ENCODE measurements at places on chromosomes 7 and 10.

GRCh38 chr7:148487912-148488311 is 102.7 kb upstream of the C7orf33 start:
- DNase-seq, result no peak

DNA sequence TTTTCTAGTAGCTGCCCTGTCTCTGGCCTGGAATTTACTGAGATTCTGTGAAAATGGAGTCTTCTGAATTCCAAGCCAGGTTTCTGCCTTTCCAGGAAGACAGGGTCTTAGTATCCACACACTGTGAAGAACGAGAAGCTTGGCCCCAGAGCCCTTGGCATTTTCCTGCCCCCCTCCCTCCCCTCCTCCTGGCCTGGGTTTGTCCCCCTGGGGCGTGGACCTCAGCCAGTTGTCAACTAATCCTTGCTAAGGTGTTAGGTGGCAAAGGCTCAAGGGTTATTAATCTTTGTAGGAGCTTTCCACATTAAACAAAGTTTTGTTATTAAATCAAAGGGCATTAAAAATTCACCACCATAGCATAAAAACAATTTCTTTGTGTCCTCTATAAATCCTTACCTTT is 329.5 kb downstream of the RNLS start:
- no peak for DNase-seq

DNA sequence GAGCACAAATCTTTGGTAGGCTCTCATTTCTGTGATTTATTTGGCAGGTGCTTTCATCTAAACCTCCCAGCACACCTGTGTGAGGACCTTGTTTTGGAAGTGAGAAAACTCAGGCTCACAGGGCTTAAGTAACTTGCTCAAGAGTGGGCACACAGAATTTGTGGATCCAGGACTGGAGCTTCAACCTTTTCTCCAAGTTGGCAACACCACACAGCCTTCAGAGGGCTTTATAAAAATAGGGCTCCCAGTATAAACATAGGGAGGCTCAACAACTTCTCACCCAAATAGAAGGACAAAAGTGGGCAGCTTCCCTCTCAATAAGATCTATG is 182.2 kb upstream of the NEBL start:
- DNase-seq, result no peak

DNA sequence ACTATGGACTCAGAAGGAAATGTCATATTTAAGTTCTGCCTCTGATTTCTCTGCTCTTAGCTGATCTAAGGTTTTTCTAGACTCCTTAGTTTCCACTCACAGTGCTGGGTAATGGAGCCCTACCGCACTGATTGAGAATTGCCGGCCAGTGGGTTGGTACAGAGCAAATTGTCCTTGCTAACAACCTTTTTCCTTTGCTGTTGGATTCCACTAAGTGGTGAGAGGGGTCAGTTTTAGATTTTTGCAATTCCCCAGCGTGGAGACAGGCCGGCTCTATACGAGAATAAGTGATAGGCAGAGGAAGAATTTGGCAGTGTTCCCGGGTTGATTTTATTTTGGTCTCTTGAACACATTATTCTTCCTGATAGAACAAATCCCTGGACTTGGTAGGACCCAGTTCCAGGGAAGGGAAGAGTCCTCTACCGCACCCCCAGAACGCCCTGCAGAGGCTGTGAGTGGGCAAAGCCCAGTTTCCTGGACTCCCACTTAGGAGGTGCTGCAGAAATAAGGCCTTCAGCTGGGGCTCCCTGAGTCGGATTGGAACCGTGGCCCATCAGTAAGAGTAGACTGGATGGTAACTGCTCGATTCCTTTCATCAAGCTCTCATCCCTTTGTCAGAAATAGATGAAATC is 3.0 kb upstream of the NRP1 start:
- no peak for DNase-seq

DNA sequence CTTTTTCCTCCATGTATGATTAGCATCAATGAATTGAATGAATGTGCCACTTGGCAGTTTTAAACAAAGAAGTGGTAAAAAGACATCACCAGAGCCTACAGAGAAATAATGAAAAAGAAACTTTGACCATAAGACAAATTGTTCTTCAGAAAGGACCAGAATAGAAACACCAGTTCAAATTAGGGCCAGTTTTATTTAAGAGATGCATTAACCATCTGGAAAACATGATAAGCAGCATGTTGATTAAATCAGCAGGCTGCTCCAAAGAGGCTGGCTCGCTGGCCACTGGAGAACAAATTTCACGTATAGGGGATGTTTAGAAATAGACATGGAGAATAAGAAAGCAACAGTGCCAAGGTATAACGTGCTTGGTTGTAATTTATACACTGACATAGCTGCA is 242.3 kb upstream of the AOAH start:
- no peak for DNase-seq

- DNase-seq, result no peak
These were observed 161.7 kb downstream of the ADARB2 start for GRCh38 chr10:1575481-1576244.

DNA sequence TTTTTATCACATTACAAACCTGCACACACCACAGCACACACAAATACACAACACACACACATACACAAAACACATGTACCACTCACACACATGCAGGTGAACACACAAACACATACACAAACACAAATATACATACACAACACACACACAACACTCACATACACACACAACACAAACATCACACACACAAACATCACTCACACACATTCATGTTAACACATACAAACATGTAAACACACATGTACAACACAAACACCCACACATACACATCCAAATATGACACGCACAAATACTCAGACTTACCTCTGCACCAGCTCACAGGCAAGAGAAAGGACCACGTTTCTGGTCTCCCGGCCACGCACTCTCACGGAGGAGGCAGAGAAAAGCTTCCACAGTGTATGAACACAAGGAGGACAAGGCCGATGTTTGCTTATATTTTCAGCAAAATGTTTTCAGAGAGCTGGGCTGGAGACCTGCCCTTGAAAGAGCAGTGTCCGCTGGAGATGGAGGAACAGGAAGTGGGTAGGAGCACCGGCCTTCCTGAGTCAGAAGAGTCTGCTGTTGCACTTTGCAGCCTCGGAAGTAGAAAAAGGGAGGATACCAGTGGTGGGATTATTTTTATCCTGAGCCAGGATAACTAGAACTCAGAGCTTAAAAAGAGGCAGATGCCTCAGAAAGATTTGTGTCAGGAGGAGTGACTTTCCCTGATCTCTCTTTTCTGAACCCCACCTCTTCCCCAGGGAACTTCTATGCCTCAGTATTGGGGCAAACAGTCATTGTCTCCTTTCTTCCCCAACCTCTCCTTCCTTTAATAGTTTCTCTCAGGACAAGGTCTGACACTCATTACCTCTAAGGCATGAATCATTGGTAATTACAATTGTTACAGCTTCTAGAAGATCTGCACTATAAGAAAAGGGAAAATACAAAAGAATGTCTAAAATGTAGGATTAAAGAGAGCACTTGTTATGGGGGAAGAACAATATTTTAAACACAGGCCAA is at the start of gene GIMAP6:
GIMAP6 (minus strand) TSS at position 520 of the 999 bp plus-strand sequence. CDS start 2,243 bp downstream, outside the sequence.
- DNase-seq, result no peak

GRCh38 chr7:37206192-37206591 is 242.5 kb downstream of the ELMO1 start:
- no peak for DNase-seq

DNA sequence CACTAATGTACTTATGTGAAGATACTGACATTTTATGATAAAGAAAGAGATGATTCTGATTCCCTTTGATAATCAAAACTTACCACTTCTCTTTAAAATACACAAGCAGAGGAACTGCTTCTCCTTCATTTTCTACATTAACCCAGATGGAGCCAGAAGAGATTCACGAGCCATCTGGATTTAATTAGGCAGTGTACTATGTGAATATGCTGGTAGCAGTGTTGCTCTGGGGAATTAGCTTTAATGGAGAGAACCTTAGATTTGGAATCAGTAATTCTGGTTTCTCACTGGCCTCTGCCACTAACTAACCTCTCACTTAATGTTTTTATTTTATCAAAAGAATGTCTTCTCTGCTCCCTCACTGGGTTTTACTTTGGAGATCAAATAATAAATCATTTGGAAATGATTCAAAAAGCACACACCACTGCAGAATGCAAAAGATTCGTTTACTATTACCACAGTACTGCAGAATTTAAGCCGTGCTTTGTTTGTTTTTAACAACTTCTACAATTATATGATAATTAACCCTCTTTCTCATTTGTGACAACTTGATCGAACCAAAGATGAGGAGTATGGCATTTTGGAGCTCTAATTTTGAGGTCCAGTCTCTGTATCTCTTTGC is 77.5 kb upstream of the PHYHIPL start:
- no peak for DNase-seq

- DNase-seq, result no peak
These were observed 12.9 kb downstream of the UPP1 start for GRCh38 chr7:48101968-48102367.

DNA sequence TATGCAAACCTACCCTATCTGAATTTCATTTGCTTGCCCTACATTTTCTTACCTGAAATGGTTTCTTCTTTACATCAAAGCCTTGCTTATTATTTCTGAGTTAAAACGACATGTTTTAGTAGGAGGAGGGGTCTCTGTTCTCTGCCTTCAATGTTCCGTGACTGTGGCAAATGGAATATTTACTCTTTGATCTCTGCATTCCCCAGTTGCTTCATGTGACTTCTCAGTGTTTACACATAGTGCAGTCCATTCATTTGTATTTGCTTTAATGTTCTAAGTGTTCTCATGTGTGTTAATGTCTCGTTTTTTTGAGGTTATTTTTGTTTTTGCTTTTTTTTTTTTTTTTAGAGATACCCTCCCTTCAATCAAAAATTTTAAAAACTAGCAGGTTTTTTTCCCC is 75.8 kb downstream of the GNAI1 start:
- no peak for DNase-seq

- peak; percentile 82 for DNase-seq
These were observed 18.8 kb downstream of the WNT8B start for GRCh38 chr10:100481462-100482081.

- no peak for DNase-seq
These were observed 118.1 kb downstream of the MYOF start for GRCh38 chr10:93363891-93364648.

- no peak for DNase-seq
These were observed 270.9 kb downstream of the CCSER2 start for GRCh38 chr10:84599254-84599653.

DNA sequence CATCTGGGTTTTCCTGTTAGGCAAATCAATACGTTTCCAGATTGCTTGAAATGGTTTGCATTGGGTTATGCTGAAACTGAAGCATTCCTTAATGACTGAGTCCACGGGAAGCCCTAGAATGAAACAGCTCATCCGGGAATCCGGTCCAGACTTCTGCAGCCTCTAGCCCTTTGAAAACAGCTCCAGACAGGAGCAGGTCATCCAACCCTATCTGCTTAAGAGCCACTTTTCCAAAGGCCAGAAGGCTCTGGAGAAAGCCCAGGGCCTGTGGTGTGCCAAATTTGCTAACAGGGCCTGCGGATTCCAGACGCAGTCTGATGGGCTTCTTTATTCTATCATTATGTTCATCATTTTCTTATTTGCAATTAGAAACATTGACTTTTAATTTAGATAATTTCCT is 265.4 kb downstream of the SKIDA1 start:
- no peak for DNase-seq

DNA sequence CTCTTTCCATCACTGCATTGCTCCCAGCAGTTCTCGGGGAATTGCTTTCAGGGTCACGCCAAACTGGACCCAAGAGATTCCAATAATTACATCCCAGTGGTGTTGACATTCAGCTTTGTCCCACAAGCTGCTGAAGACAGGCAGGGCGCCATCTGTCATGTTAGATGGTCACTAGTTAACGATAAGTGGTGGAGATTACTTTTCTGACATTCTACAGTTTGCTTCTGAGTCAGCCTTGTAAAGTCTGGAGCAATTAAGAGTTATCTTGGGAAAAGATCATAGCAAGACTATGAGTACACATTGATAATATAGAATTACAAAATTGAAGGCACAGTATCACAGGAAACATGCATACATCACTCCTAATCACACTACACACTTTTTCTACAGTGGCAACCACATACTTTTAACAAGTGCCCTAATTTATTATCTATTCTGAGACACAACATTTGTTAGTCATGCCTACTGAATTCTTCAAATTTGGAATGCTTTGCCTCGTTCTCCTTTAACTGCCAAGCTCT is 41.9 kb downstream of the SEMA3C start:
- no peak for DNase-seq

- DNase-seq, result no peak
These were observed 44.0 kb downstream of the AASS start for GRCh38 chr7:122100021-122100420.

- no peak for DNase-seq
These were observed 9.1 kb downstream of the LOXL4 start for GRCh38 chr10:98258683-98259454.

GRCh38 chr7:151744656-151745638 is 132.0 kb downstream of the PRKAG2 start:
- no peak for DNase-seq

DNA sequence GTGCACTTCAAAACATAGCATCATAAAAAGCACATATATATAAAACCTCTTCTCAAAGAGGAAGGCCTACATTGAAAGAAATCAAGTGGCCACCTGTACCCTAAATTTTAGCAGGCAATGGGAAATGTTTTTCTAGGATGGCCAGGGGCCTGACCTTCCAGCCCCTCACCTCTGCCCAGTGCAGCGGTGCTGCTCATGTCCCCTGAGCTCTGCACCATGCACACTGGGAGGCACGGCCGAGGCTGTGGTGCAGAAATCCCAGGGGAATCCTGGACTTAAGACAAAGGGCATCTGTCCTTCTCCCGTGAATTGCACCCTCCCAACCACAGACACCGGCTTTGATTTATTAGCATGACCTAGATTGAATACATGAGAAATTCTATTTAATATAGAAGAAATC is 551.4 kb downstream of the GLRX3 start:
- no peak for DNase-seq

DNA sequence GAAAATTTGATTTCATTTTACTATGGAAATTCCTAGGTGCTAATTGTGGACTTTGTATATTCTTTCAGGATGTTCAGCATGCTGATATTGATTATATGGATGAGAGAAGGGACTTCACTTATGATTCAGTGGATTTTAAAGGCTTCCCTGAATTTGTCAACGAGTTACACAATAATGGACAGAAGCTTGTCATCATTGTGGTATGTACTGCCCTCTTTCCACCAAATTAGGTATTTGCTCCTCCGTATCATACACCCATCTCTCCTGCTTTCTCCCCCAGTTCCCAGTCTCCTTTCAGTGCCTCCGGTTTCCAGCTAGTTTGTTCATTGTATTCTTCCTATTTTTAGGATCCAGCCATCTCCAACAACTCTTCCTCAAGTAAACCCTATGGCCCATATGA is 34.6 kb downstream of the MGAM start:
- DNase-seq, result no peak

- no peak for DNase-seq
These were observed 24.2 kb upstream of the DDC start for GRCh38 chr7:50589364-50589763.

Measured in stimulated activated CD8-positive, alpha-beta memory T cell treated with anti-CD3 and anti-CD28 coated beads, Interleukin-4, amount 100 ng/mL, for 1 hour (primary cell).